Breast epithelium (tissue), 4 donors: ENCODE measurements at places on chromosomes 12 and 14. TPM values are rescaled to one million over a fixed set of nuclear protein-coding genes. Genes with fewer than 3 reads are reported as not detected.

DNA sequence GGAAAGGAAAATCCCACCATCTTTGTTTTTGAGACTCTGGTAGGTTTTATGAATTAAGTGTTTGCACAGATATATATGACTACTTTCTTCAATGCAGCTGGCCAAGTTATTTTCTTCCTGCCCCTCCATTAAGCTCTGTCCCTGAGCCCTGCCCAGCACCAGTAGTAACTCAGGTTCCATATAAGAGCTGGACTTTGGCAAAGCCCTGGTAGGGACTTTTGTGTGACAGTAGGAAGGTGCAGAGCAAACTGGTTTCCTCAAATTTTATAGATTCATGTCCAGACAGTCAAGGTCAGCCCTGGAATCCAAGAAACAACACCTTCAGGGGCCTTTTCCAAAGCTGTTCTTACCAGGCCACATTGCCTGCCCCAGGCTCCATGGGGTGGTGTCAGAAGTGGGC lies 47.3 kb downstream of the SSPN start:
- no peaks in the 10 kb centered on the region for H3K4me1 ChIP-seq
- no peak overlapping the region for H3K27ac ChIP-seq
- no peak for DNase-seq
- H3K4me3 ChIP-seq = no peak overlapping the region
- no peaks in the 10 kb centered on the region for H3K27me3 ChIP-seq
- no peaks in the 10 kb centered on the region for H3K36me3 ChIP-seq

GRCh38 chr14:55005071-55005470 lies 21.8 kb downstream of the WDHD1 start:
- no peak overlapping the region for H3K4me3 ChIP-seq
- H3K36me3 ChIP-seq = no peaks in the 10 kb centered on the region
- DNase-seq = no peak
- no peak overlapping the region for H3K27ac ChIP-seq

GRCh38 chr12:128991716-128992115 lies 138.4 kb downstream of the GLT1D1 start:
- no peak for DNase-seq
- H3K27me3 ChIP-seq = no peaks in the 10 kb centered on the region
- H3K4me1 ChIP-seq = no peaks in the 10 kb centered on the region
- H3K4me3 ChIP-seq = no peak overlapping the region
- no peaks in the 10 kb centered on the region for H3K36me3 ChIP-seq

- no peaks in the 10 kb centered on the region for H3K27me3 ChIP-seq
- peaks cover under 1% of the 10 kb centered on the region for H3K4me1 ChIP-seq
- H3K4me3 ChIP-seq = no peak overlapping the region
- no peaks in the 10 kb centered on the region for H3K36me3 ChIP-seq
Observed at GRCh38 chr12:122958198-122958888, 7.9 kb downstream of the ABCB9 start.

DNA sequence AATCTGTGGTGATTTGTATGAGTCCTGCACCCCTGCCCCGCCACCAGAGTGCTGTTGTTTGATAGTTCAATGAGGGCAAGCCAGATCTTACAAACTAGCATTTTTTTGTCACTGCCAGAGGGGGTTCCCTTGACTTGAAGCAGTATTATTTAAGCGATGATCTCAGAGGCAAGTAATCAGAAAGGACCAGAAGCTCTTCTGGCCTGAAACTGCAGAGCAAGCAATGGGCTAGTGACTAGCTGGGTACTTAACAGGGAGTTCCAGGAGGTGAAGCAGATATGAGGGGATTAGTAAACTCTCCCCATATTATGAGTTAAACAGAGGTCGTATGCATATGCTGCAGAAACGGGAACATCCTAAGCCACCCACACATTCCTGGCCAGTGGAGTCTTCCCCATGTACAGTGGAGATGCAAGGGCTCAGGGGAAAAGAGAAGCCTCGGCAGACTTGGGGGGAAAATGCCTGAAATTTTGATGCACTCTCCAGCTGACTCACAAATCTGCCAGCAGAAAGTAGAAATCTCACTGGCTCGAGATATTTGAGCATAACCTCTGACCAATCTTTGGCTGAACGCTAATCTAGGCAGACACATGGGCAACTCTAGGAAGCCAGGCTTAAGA lies 8.3 kb upstream of the CRACR2A start:
- no peaks in the 10 kb centered on the region for H3K4me1 ChIP-seq
- no peak overlapping the region for H3K4me3 ChIP-seq
- H3K36me3 ChIP-seq = no peaks in the 10 kb centered on the region
- no peak for DNase-seq
- no peaks in the 10 kb centered on the region for H3K27me3 ChIP-seq

DNA sequence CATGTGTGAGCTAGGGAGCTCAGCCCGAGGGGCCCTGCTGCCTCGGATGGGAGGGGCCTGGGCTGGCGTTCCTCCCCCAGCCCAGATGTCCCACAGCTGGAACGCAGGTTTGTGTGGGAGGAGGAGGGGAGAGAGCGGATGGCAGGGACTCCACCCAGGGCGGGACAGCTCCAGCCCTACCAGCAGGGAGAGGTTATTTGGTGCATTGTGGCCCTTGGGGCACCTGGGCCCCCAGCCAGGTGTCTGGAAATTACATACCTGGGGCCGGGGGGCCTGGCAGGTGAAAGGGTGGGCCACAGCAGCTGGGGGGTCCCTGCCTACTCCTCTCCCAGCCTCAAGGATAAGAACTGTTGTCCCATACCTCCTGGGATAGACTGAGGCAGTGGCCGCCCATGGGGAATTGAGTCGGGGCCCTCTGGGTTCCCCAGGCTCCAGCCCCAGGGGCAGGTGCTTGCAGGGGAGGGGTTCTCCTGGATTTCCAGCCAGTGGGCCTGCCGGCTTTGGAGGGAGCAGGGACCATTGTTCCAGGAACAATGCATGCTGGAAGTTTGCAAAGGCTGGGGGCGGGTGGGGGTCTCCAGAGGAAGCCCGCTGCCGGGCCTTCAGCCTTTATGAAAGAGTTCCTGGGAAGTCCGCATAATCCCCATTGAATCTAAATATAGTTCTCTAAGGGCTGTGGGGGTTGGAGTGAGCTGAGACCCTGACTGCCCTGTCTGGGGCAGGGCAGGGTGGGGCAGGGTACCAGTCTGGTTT lies 1.2 kb downstream of the KIF26A start:
- peak overlapping the region; percentile 59 for H3K4me3 ChIP-seq
- H3K36me3 ChIP-seq = no peaks in the 10 kb centered on the region
- H3K27me3 ChIP-seq = peaks cover 53% of the 10 kb centered on the region
- H3K27ac ChIP-seq = no peak overlapping the region
- H3K4me1 ChIP-seq = peaks cover 10% of the 10 kb centered on the region

DNA sequence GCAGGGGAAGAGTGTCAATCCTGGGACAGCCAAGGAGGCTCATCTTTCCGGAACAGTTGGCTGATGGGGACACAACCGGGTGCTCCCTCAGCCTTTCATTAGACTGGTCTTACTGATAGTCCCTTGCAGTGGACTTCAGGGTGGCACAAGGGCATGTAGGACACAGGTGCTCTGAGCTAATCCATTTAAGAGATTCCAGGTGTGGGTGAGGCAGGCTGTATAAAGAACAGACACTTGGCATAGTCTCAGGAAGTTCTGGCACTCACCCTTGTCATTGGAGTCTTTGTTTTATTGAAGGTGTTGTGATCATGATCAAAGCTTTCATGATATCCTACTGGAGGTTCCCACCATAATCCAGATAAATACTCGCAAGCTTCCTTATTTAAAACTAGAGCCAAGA lies 341.6 kb downstream of the EMP1 start:
- no peak for DNase-seq
- no peaks in the 10 kb centered on the region for H3K4me1 ChIP-seq
- H3K27ac ChIP-seq = no peak overlapping the region
- no peaks in the 10 kb centered on the region for H3K27me3 ChIP-seq
- no peak overlapping the region for H3K4me3 ChIP-seq
- H3K36me3 ChIP-seq = no peaks in the 10 kb centered on the region

DNA sequence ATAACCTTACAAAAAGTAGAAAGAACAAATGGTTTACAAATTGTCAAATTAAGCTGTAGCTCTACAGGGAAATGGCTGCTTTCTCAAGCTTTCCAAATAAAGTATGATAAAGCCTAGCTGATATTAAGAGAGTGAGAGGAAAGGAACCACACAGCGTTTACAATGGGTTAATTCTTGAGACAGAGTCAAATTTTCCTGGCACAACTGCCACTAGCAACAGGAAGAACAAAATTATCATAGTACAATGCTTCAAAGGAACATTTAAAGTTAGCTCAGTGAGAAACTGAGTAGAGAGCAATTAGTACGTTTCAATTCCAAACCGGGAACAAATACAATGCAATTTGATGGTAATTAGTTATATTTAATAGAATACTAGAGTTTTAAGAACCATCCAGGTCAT lies 116.0 kb downstream of the PPP1R12A start:
- peak overlapping the region; percentile 43 for H3K27ac ChIP-seq
- H3K27me3 ChIP-seq = no peaks in the 10 kb centered on the region
- H3K36me3 ChIP-seq = peaks cover 5% of the 10 kb centered on the region
- no peaks in the 10 kb centered on the region for H3K4me1 ChIP-seq
- H3K4me3 ChIP-seq = no peak overlapping the region

GRCh38 chr12:100267603-100268281 lies 765 bp downstream of the SCYL2 start:
- no peaks in the 10 kb centered on the region for H3K36me3 ChIP-seq
- H3K27me3 ChIP-seq = no peaks in the 10 kb centered on the region
- no peak for DNase-seq
- H3K4me1 ChIP-seq = peaks cover 14% of the 10 kb centered on the region
- peak overlapping the region; percentile 99 for H3K27ac ChIP-seq
- H3K4me3 ChIP-seq = peak overlapping the region; percentile 97

The INSM2 gene
- total RNA-seq = not detected
